ENCODE measurements at places on chromosomes 13 and 19. TPM values are rescaled to one million over a fixed set of nuclear protein-coding genes. Genes with fewer than 3 reads are reported as not detected.

GRCh38 chr19:11204943-11205349, 7.6 kb upstream of the KANK2 start:
- no peak for ATAC-seq

- ATAC-seq = no peak
These were observed 720.7 kb downstream of the DIAPH3 start for GRCh38 chr13:59442944-59443486.

The APC2 gene
- total RNA-seq = 0.02 TPM

The LRRC63 gene
- total RNA-seq = not detected

The RNF17 gene
- total RNA-seq = not detected
